NCI-H1436 treated with DMSO at 0.1 percent for 48 hours (cell line): ENCODE measurements at places on chromosomes 5 and 9.
A peak's percentile ranks its signal among the peaks of the same experiment; 100 is the strongest.

GRCh38 chr9:126303488-126303887 is 23.1 kb upstream of the MVB12B start:
- DNase-seq, result no peak

- no peak for DNase-seq
Observed at GRCh38 chr9:120360046-120360445, 219.9 kb downstream of the CDK5RAP2 start.

DNA sequence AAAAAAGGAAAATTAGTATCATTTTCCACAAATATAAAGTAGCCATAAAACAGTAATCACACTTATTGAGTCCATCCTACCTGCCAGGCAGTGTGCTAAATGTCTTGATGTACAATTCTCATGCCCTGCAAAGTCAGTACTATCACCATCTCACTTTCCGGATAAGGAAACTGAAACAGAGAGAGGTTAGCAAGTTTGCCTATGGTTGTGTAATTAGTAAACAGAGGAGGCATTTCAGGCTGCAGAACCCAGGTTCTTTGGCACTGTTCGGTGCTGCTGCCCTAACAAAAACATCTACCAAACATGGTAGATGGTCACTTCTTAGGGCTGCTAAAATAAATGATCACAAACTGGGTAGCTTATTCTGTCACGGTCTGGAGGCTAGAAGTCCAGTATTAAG is 22.6 kb downstream of the PLAC8L1 start:
- DNase-seq, result no peak

DNA sequence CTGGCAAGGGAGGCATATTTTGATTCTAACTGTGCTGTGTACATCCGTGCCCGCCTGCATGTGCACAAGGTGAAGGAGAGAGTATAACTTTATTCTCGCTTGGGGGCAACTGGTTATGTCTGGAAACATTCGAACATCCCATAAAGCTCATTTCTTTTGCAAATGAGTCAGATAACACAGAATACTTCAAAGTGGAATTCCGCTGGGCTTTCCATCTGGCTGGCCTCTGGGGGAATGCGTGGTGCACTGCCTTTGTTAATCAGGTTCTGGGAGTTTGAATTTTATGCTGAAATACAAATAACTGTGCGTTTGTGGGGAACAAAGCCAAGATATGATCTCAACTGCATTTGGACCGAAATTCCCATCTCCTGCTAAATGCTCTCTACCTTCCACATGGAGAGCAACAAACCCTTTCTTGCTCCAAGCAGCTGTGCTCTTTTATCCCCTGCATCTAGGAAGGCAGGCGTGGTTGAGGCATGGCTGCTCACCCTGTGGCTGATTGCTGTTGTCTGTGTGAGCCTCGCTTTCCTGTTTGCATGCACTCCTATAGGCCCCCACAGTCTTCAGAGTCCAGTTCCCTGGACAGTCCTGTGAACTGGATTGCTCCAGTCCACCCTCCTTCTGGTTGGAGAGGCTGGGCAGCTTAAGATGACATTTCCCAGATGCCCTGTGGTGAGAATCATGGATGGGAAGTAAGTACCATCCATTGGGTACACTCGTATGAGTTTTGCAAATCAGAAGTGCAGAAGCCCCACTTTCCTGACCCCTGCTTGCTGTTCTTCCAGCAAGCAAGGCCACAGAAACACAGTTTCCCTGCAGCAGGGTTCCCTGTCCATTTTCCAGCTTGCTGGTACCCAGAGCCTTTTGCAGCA is 82.9 kb upstream of the ALDH1B1 start:
- DNase-seq, result no peak

DNA sequence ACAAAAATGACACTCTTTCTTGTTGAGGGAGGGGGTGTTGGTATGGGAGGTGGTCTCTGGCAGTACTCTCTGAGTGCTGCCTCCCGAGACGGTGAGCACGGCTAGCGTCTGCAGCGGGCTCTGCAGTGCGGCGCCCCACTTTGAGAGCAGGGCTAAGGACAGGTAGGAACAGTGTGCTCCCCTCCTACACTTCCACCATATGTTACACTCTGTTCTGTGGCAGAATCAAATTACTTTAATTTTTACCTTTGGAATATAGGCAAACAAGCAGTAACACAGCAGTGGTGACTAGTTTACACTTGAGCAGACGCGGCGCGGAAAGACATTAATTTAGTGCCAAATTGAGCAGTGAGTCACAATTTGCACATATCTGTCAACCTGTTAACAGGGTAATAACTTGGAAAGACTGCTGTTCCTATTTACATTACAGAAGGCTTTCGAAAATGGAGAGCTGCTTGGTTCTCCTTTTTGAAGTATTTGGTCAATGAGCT is 136.3 kb downstream of the MED27 start:
- DNase-seq, result peak; percentile 35

- DNase-seq, result no peak
Observed at GRCh38 chr5:65742565-65743231, 20.7 kb downstream of the NLN start.

DNA sequence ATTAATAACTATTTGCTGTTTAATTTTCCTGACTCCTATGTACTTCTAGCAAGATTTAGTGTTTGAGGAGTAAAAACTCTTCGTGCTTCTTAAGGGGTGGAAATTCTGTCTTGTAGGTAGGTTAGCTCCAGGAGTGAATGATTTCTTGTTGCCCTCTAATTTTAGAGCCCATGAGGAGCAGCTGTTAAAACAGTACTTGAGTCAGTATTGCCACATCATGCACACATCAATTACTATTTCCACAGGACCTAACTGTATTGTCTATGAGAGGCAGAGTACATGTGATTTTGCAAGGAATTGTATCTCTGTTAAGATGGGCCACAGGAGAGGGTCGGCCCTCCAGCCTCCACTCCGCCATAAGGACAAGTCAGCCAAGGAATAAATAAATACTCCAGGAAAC is 91.2 kb downstream of the PDZD2 start:
- no peak for DNase-seq

GRCh38 chr9:113488071-113488470 is 24.5 kb downstream of the RGS3 start:
- DNase-seq, result no peak

- DNase-seq, result no peak
Observed at GRCh38 chr9:127706836-127707241, at the start of gene CFAP157. TSS of gene CFAP157 (plus strand) at chr9:127706988. CDS start at chr9:127707032, 44 bp downstream.

DNA sequence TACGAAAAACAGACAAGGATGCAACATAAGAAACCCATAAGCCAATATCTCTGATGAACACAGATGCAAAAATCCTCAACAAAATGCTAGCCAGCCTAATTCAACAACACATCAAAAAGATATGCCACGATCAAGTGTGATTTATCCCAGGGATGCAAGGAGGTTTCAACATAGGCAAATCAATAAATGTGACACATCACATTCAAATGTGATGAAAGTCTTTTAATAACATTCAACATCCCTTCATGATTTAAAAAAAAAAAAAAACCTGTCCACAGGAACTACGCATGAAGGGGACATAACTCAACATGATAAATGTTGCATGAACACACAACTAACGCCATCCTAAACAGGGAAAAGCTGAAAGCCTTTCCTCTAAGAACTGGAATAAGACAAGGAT is 102.2 kb downstream of the PLPP1 start:
- no peak for DNase-seq

DNA sequence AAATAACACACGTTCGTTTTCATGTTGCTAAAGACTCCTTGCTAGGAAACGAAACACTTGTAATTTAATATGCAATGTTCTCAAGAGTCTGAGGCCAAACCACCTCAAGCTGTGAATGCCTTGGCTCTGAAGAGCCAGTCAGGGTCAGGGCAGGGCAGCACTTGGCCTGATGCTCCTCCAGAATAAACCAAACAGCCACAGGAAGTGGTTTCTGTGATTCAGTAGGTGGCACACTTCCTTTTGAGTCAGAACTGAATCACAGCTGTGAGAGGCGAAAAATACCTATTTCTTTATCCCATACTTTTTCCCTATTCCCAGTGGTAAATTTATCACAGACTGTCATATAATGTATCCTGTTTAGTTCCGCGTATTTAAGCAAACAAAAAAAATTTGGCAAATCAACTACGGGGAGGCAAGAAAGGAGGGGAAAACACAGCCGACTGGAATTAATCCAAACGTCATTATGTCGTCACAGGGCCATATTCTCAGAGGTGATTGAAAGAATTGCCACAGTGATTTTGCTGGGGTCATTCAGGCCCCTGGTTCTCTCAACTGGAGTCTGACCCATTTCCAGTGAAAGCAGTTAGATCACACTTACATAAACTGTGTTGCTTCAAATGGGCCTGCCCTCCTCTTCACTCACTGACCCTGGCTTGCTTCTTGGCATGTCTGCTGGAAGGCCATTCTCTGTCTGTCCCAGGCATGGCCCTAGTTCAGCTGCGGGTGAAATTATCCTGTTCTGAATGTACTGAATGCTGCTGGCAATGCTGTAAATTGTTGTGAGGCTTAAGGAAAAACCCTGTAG is 71.2 kb downstream of the ARRDC3 start:
- no peak for DNase-seq

DNA sequence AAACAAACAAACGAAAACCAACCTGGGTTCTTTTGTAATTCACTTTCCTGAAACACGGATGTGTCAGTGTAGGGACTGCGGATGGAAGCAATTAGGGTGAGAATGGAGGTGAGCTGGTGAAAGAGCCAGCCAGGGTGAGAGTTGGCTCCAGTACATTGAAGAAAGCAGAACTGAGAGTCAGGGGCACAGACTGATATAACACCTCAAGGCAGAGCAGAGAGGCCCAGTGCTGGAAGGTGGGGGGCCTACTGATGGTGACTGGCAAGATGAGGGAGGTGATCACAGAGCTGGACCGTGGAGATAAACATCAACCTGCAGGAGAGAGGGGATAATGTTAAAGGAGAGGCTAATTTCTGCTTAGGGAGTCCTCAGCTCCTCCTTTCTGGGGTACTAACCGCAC is 221.1 kb downstream of the MAN2A1 start:
- no peak for DNase-seq

DNA sequence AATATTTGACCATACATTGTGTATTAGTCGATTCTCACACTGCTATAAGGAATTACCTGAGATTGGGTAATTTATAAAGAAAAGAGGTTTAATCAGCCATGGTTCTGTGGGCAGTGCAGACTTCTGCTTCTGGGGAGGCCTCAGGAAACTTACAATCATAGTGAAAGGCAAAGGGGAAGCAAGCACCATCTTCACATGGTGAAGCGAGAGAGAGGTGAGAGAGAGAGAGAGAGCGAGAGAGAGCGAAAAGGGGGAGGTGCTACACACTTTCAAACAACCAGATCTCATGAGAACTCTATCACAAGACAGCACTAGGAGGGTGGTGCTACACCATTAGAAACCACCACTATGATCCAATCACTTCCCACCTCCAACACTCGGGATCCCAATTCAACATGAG is 4.1 kb upstream of the GRAMD2B start:
- no peak for DNase-seq

- no peak for DNase-seq
Observed at GRCh38 chr5:74382123-74382855, 258.2 kb downstream of the ENC1 start.

DNA sequence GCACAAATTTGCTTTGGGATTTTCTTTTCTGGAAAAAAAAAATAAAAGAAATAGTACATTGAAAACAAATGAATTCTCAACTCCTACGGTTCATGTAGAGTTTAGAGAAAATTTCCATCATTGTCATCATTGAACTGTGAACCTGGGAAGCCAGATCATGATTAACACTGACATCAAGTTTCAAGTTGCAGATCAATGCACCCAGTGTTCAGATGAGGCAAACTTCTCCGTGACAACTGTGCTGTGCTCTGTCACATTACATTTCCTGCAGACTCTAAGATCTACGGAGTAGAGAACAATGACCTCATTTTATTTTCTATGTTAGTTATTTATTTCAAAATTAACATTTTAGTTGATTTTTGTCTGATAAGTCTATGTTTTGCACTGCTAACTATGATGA is 99.7 kb downstream of the MAP1B start:
- DNase-seq, result no peak

DNA sequence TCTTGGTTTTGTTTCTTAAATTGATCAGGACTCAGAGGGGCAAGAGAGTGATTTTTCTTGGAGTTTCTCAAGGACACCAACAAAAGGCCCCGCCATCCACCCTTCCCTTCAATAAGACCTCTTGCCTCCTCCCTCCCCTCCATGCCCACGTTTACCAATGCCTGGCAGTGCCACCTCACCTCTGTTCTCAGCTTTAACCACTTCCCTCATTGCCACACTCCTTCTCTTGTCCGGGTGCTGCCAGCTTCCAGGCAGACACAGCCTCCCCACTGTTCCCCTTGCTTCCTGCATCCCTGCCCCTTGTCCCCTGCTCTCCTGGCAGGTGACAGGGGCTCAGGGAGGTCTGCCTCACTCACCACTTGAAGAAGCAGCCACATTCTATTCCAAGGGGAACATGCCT is 90.8 kb downstream of the LHX2 start:
- no peak for DNase-seq

DNA sequence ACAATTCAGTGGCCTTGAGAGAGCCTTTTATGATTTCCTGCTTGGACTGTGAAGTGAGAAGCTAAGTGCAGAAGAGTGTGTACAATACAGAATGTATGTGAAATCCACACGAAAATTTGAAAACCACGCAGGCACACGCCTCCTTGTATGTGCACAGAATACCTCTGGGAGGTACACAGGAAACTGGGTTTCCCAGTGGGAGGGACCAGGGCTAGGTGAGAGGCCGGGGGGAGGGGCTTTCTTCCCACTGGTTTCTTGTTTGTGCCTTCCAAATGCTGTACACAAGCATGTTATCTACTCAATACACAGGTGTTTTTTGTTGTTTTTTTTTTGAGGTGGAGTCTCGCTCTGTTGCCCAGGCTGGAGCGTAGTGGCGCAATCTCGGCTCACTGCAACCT is 16.1 kb downstream of the C9orf50 start:
- DNase-seq, result no peak

DNA sequence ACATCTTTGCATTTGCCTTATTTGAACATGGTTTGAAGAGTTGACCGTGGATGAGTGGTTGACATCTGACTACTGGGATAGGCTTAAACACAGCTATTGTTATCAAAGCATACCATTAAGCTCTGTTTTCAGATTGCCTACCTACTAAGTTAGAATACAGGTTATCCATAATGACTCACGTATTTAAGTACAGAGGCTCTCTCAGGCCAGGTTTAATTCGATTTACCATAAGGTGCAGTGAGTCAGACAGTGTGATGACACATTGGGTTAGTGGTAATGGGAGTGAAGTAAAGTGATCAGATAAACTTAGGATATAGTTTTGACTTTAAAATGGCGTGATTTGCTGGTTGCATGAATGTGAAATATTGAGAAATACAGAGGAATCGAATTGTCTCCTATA is 732.0 kb upstream of the CTNND2 start:
- DNase-seq, result no peak

DNA sequence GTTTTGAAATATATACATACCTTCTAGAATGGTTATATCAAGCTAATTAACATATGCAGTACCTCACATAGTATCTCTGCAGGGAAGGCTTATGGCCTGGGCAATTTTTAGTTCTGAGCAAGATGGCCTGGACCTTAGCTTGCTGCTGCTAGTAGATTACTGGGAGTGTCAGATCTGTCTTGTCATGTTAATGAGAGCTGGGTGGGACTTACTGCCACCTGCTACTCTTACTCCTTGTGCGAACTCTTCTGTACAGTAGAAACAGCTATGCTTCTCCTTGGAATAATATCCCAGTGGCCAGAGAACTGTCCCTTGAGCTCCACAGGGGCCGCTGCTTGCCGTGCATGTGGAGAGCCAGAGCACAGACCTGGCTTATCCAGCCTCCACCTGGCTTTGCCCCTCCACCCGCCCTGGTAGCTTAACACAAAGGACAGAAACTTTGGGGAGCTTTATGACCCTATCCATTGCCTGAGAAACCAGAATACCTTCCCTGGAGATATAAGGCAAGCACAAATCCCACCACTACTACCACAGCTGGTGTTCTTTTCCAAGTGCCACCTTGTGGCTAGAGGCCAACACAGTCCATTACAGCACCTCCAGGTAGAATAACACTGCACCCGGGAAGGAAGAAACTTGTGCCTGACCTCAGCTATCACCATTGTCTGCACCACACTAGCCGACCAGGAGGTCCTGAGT is 74.4 kb upstream of the RUSC2 start:
- DNase-seq, result no peak
